CD4-positive, alpha-beta T cell treated with Interleukin-6 at 100 ng/mL for 8 hours (primary cell): ENCODE measurements at places on chromosomes 3 and 15.

- DNase-seq = no peak
These were observed 3.2 kb downstream of the EIF1B start for GRCh38 chr3:40312661-40313226.

DNA sequence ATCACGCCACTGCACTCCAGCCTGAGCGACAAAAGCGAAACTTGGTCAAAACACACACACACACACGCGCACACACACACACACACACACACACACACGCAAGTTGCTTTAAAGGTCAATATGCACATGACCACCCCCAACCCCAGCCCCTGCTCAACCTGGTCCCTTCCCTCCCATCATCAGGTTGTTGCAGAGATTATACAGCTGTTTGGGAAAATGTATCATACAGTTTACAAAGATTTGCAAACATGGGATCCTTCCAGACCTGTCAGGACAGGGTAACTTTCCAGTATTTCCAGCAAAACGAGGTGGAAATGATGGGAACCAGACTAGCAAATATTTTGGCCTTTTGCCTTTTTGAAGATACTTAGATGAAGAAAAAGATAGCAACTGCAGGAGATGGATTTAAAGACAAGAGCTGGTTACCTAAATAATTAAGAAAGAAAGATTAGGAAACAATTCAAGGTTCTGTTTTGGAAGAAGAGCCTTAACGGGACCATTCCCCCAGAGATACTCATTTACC lies 80.2 kb downstream of the TNIK start:
- DNase-seq = no peak

DNA sequence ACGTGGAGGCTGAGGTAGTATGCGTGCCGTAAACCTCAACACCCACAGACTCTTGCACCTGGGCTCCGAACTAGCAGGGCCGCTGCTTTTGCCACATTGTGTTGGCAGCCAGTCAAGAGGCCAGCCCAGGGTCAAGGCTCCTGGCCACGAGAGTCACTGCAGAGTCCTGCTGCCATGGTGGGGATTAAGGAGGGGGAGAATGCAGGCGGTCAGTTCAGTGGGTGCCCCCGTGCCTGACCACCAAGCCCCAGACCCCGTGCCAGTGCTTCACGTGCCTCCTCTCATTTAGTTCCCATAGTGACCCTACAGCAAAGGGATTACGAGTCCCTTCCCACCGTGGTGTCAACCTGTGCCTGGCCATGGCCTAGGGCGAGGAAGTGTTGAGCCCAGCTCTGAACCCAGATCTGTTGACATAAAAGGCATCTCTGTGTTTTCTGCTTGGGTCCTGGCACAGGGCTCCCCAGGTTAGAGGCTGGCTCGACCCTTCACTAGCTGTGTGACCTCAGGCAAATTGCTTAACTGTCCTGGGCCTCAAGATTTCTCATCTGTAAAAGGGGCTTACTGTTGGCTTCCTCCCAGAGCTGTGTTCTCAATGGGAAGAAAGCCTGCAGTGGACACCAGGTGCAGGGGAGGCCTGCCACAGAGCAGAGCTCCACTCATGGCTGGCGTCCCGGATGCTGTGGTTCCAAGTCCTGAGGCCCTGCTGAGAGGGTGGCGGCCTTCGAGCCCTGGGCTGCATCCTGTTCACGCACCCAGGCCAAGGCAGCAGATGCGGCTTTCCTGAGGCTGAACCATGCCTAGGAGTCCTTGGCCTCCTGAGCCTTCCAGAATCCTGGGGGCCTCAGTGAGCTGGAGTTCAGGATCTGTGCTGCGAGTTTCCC lies 32.8 kb downstream of the FBLN2 start:
- DNase-seq = no peak

DNA sequence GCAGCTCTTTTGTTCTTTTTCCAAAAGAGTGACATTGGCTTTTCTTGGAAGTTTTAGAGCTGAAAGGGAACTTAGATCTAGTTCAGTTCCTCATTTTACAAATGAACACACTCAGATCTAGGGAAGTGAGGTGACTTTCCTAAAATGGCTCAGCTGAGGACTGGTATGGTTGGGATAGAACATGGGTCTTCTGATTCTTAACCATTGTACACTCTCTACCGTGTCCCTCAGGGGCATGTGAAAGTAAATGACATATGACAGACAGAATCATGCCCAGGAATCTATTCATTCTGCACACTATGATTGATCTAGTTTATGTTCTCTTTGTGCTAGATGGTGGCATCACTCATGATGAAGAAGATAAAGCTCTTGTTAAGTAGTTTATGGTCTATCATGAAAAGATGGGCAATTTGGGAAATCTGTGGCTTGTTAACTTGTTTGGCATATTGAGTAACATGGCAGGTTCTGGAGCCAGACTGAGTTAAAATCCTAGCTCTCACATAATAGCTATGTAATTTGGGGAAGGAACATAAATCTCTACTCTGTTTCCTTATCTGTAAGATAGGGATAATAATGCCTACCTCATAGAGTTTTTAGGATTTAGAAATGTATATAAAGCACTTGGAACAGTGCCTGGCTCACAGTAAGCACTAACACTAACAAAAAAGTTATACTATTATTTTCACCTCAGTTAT lies 30.9 kb downstream of the UBE2E1 start:
- DNase-seq = no peak

DNA sequence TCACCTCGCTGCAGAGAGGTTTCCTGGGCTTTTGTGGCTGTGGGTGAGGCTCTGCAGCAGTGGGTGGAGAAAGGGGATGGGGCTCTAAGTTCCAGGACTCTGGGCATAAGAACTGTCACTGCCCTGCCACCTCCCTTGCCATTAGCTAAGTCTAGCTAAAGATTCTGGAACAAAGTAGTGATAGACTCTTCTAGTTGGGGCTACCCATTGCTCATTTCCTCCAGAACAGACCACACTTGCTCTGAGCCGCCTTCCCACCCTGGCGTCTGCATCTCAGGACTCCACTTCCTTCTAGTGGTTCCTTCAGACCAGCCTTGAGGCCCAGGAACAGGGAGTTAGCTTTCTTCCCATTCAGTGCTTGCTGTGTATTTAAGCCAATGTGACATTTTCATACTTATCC lies 7.5 kb downstream of the ARHGAP31 start:
- no peak for DNase-seq

- no peak for DNase-seq
These were observed 283.3 kb upstream of the TRIM42 start for GRCh38 chr3:140394488-140395133.

DNA sequence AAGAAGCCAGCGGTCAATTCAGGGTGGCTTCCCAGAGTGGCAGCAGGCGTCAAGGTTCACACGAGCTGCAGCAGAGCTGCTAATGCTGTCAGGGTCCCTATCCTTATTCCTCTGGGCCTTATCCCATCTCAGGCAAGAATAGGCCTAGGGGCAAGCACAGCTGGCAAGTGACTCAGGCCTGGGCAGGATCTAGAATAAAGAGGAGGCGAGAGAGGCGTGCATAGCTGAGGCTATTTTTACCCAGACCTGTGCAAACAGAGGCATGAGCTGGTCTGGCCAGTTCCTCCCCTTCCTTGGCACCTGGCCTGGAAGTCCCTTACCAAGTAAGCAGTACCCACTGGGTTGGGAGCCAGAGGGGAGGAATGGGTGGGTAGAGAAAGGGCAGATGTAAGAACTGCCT lies 12.2 kb upstream of the VIPR1 start:
- DNase-seq = no peak

- DNase-seq = peak; percentile 48
These were observed at the start of gene ZDHHC23 for GRCh38 chr3:113947372-113948014. Gene ZDHHC23, plus strand, starts transcription at chr3:113948013. Its CDS starts 790 bp downstream, at chr3:113948803.

DNA sequence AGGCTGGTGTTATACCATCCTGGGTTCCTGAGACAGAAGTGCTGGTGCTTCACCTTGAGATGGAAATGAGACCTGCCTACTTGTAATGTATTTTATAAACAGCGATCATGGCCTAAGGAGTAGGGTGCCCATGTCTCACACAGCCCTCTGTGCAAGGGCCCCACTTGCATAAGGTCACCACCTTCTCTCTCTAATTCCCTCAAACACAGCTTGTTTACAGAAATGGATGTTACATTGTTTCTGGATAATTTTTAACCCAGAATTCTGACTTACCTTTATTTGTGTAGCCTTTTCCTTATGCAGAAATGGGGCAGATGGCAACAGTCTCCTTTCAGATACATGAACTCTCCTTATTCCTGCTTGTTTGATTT lies 95.1 kb upstream of the UMPS start:
- no peak for DNase-seq

GRCh38 chr15:82663186-82663600 lies 16.0 kb upstream of the CPEB1 start:
- DNase-seq = no peak

DNA sequence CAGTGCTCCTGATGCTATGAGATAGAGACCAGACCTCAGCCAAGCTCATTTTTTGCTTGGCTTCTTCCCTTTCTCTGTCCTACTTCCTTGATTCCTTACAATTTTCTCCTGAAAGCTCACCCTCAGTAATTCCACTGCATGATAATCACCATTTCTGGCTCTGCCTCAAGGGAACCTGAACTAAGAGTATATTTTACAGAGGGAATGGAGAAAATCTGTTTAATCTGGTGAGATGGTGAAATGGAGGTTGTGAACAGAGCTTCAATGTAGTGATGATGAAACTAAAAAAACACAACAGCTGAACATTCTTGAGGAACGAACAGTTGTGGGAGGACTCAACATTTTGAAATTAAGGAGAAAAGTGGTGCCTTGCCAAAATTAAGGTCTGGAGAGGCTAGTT lies 16.3 kb downstream of the HHLA2 start:
- no peak for DNase-seq

DNA sequence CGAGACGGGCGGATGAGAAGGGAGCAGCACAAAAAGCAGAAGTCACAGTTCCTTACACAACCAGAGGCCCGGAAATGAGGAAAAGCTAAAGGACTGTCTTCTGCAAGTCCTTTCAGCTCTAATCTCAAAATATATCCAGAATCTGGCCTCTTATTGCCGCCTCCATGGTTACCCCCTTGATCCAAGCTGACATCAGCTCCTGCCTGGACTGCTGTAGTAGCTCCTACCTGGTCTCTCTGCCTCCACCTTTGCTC lies 324.0 kb upstream of the ROPN1 start:
- DNase-seq = no peak

- DNase-seq = no peak
These were observed 21.0 kb downstream of the BOC start for GRCh38 chr3:113232342-113232741.

DNA sequence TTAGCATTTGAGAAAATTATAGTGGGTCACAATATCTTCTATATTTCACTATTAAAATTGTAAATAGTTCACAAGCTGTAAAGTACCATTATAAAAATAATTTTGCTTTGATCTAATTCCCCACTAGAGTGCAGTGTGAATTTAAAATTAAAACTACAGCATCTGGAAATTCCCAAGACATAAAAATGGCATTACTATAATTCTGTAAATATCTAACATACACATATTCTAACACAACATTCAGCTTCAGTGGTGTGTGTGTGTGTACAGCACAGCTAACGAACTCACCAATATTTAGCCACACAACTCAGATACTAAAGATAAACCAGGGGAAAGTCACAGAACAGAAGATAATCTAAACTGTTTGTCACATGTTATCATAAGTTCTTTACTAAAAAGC lies 424.9 kb upstream of the ZNF385D start:
- no peak for DNase-seq

DNA sequence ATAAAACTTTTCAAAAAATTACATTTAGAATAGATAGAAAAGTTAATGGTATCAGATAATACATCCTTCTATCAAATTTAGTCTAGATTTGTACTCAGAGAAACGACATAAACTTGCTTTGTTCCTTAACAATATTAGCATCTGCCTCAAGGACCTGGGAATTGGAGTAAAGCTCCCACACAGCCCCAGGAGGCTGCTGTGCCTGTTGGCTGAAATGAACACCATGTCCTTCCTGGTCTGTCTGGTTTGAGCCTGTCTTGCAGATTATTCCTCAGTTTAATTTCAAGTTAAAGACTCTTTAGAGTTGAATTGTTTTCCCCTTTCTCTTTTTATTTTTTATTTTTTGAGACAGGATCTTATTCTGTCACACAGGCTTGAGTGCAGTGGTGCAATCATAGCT lies 19.4 kb downstream of the GNB5 start:
- DNase-seq = no peak

- DNase-seq = no peak
These were observed 4.4 kb downstream of the CMTM6 start for GRCh38 chr3:32498252-32498651.

- no peak for DNase-seq
These were observed 5.5 kb upstream of the SNX22 start for GRCh38 chr15:64146041-64146440.

- no peak for DNase-seq
These were observed 61.8 kb upstream of the RBP1 start for GRCh38 chr3:139601191-139601961.

DNA sequence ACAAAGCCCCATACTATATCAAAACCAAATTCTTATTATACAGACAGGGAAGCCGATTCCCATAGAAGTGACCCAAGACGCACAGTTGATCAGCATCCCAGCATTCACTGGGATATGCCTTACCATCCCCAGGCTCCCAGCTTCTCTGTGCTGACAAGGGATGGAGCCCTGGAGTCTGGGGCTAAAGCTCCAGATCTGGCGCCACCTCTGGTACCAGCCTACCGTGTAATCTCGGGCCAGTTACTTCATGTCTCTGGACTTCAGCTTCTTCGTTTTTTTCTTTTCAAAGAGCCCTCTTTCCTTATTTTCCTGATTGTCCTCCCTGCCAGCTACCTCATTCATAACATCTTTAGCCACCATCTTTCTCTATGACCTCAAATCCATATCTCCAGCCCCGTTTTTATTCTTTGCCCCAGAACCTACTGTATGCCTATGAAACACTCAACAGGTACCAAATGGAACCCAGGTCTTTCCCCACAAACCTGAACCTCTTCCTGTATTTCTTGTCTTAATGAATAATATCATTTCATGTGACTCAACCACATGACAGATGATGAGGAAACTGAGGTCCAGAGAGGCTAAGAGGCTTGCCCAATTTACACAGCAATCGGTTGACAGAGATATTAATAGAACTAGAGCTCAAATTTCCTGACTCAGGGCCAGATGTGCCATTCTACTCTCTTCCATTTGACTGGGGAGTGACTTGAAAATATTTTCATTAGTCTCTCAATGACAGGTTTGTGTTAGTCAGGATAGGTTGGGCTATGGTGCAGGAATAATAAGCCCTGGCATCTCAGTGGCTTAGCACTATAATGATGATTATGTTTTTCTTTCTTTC lies 85.4 kb upstream of the TLE3 start:
- DNase-seq = no peak

DNA sequence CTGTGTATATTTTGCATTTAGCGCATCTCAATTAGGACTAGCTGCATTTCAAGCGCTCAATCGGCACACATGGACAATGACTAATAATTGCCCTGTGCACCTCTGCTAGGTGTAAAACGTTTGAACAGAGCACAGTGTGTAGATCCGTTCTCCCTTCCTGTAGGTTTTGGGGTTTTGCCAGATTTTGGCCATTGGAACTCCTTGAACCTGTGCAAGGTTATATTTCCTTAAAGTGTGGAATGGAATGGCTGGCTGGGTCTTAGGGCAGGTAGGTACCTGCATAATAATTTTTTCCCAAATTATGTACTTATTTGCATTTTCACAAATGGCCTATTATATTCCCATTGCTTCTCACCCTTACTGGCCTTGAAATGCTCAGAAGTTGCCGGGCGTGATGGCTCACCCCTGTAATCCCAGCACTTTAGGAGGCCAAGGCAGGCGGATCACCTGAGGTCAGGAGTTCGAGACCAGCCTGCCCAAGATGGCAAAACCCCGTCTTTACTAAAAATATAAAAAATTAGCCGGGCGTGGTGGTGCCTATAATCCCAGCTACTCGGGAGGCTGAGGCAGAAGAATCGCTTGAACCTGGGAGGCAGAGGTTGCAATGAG lies 777 bp downstream of the RNU5B-1 start:
- DNase-seq = no peak

- DNase-seq = no peak
These were observed 22.0 kb upstream of the LOXL1 start for GRCh38 chr15:73904026-73904815.
